C1 segment of cervical spinal cord (tissue), 14 donors: ENCODE measurements at places on chromosomes 3 and 15.

GRCh38 chr3:131714585-131715220 is 211.9 kb upstream of the MRPL3 start:
- no peak for DNase-seq

- DNase-seq: no peak
These were observed 146.5 kb downstream of the CTNNB1 start for GRCh38 chr3:41345788-41346187.

- no peak for DNase-seq
These were observed 45.3 kb downstream of the TCF12 start for GRCh38 chr15:56963710-56964109.

DNA sequence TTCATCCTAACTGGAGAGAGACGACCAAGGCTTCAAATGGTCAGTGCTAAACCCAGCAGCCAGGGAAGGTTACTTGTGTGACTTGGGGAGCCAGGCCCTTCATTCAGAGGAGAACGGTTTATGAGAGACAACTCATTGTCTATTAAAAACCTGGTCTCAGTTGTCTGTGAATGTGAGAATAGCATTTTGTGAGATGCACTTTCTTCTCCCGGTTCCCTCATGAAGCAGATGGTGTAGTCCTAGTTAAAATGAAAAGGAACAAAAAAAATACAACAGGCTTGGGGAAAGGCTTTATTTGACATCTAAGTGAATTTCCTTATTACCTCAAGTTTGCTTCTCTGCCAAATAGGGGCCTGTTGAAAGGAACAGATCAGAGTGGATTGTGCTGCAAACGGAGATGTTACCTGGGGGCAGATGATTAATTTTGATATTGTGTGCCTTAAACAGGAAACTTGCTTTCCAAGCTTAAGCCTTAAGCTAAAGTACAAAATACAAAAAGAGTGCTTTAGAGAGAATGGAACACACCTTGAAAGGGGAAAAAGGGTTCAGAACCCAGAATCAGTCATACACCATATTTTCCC is 202.7 kb upstream of the BHLHE40 start:
- no peak for DNase-seq

DNA sequence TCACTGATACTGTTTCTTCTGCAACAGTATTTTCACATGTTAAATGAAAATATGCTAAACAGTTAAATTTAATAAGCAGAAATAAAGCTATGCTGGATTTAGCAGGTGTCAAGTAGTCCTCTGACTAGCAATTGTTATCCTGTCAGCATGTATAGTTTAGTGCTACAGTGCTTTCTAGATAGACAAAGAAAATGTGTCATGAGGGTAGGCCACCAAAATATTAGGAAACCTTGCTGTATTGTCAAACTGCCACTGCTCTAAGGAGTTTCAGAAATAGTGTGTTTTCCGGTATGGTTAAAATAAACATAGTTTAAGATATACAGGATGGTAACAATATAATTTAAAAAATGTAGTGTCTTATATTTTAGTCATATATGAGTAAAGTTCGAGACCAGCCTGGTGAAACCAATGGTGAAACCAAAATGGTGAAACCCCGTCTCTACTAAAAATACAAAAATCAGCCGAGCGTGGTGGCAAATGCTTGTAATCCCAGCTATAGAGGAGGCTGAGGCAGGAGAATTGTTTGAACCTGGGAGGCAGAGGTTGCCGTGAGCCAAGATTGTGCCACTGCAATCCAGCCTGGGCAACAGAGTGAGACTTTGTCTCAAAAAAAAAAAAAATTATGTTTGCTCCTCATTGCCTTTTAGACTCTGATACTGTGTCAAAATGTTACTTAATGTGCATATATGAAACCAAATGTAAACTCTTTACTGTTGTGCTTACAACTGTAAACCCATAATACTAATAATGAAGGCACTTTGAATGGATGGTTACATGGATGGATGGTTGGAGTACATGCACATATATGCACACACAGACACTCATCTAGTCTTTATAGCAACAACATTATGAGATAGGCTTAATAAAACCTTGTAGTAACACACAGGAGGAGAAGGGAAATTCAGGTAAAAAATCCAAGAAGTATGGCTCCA is 204.8 kb downstream of the RSRC1 start:
- no peak for DNase-seq

GRCh38 chr3:171255236-171255806 is 204.9 kb downstream of the TNIK start:
- no peak for DNase-seq
